CMK (cell line): ENCODE measurements at places on chromosomes 12 and 14.

DNA sequence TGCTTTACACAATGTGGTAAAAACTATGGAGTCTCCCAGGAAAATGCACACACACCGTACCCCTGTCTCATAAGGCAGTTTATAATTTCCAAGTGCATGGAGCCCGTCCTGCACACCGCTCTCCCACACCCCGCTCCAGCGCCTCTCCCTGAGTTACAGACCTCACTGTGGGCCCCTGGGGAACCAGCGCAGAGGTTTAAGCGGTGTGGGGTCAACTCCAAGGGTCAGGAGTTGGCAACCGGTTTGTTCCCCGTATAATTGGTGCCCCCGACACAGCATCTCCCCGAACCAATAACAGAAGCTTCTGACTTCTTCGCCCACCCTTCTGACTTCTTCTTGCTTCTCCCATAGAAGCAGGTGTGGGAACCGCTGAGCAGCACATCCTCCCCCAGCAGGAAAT, 58.4 kb upstream of the DDX11 start:
- no peak for DNase-seq

DNA sequence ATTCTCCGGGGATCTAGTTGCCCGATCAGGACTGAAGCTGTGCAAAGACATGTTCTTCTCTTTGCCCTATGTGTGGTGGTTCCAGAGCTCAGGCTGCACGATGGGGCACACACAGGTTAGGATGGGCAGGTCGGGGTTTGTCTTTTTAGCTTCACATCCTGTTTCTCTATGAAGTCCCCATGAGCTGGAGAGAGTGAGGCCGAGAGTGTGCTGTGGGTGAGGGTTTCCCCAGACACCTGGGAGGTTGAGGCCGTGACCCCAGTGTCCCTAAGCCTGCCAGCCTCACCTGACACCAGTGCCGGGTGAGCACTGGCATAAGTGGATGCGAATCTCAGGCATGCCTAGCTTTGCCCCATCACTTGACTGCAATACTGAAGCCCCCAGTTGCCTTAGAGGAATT, 32.9 kb upstream of the IGF1 start:
- DNase-seq = no peak

DNA sequence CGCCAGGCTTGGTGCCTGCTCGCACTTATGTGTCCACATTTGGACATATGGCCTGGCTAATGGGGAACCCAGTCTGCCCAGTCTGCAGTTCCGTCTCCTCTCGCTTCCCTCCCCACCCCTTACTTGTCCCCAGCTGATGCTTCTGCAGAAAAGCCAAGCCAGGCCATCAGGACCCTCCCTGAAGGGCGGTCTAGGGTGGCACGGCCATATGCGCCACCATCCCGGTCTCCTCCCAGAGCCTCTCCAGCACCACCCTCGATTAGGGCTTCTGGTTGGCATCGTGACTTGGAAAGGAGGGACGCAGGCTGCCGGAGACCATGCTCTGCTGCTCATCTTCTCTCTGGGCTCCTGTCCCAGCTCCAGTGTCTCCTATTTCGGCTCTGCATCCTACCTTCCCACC, 54.6 kb downstream of the CALM1 start:
- DNase-seq = no peak

- DNase-seq = no peak
Observed at GRCh38 chr14:42112108-42112507, 505.4 kb downstream of the LRFN5 start.

DNA sequence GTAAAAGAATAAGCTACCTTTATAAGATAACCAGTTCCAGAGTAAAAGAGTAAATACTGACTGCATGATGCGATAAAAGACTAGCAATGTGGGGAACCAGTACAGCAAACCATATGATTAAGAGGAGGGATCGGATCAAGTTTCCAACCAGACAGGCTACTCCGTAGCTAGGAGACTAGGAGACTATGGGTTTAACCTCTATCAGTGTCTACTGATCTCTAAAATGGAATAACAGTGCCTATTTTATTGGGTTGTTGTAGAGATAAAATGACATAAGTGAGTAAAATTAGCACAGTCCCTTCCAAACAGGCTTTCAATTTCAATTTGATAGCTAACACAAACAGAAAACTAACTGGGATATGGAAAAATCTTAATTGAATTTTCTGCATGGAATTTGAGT, 76.0 kb downstream of the PAWR start:
- no peak for DNase-seq

DNA sequence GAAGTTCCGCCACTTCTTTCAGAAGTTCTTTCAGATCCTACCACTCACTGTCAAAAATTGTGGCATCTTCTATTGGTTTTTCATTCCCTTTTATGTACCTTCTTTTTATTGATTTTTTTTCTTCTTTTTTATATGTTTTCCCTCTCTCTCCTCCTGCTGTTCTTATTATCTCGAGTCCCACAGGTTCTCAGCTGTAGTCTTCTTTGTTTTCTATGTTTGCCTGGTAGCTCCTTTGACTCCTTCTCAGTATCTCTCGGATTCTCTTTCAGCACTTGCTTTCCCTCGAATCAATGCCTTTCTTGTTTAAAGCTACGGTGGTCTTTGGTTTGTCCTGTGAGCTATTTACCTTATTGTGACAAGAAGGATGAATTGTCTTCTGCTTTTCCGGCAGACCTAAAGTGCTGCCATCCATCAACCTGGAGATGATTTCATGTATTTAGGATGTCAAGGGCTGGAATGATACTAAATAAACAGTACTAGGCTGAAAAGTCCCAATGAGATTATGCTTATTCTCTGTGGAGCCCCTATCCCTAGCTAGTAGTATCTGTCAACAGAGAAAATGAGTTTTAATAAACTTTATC, 541.7 kb downstream of the NOVA1 start:
- no peak for DNase-seq

GRCh38 chr14:95311752-95312151, 8.0 kb downstream of the CLMN start:
- DNase-seq = no peak

DNA sequence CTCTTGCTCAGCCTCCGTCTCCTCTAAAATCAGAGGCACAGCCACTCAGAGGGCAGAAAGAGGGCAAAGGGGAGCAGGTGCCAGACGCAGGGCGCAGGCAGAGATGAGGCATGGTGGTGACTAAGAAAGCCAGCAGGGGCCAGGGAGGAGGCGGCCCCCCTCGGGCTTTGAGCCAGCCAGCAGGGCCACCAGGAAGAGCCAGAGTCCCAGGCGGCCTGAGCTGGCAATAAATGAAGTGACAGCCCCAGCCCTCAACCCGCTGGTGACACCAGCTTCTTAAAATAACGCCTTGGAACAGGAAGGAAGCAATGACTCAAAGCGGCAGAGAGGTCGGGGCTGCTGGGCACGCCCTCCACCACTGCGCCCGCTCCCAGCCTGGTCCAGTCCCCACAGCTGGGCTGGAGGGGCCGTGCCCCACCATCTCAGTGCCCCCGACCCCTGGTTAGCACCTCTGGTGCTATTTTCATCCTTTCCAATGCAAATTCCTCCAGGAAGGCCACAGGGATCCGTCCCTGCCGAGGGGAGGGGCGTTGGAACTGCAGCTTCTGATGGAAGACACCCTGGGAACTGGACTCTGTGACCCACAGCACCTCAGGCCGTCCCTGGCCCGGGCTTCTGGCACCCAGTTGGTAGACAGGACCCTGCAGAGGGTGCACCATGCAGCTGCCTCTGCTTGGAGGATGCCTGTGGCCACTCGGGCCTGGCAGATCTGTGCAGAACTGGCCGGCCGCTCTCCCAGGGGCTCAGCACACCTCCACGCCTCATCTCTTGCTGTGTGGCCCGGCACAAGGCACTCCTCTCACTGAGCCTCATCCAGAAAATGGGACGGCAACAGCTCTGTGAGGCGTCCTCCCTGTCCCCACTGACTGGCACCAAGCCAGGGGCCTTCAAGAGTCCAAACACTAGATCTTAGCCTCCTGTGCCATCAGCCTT, 113.7 kb downstream of the NCOR2 start:
- peak; percentile 52 for DNase-seq

- DNase-seq = no peak
Observed at GRCh38 chr14:104139460-104140212, 1.2 kb downstream of the KIF26A start.

- no peak for DNase-seq
Observed at GRCh38 chr12:127774828-127775227, 492.1 kb upstream of the TMEM132C start.

- no peak for DNase-seq
Observed at GRCh38 chr14:69878251-69878650, 965 bp upstream of the SMOC1 start.

- DNase-seq = no peak
Observed at GRCh38 chr12:65666876-65667275, 157.4 kb upstream of the HMGA2 start.
